ENCODE measurements at places on chromosomes 2 and 18.

GRCh38 chr18:36308711-36309435, 11.4 kb downstream of the FHOD3 start:
- DNase-seq: no peak

GRCh38 chr2:120463527-120463926, 117.6 kb downstream of the INHBB start:
- no peak for DNase-seq

GRCh38 chr2:20994130-20994529, 49.7 kb downstream of the APOB start:
- DNase-seq: no peak

- DNase-seq: no peak
Observed at GRCh38 chr2:133970641-133971040, 283.2 kb upstream of the MGAT5 start.

GRCh38 chr2:211068108-211068780, 511.8 kb downstream of the CPS1 start:
- no peak for DNase-seq
